ENCODE measurements at places on chromosomes 1 and 21. TPM values are rescaled to one million over a fixed set of nuclear protein-coding genes. Genes with fewer than 3 reads are reported as not detected.

DNA sequence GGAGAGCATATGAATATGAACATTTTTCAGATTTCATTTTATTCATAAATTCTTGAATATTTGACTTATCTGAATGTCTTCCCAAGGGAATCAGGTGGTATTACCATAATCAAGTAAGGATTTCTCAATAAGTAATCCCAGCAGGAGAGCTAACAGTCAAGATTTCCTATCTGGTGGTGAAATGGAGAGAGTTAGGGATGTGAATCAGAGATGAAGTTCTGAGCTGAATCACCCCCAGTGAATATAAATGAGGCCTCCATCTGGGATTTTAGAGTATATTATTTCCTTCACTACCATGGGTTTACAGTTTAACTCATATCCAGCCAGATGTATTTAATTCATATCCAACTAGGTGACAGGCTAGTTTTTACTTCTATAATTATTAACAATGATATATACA, 61.5 kb upstream of the RGS2 start:
- H3K4me1 ChIP-seq, result no peaks in the 10 kb centered on the region
- no peak overlapping the region for H3K27ac ChIP-seq
- H3K36me3 ChIP-seq, result no peaks in the 10 kb centered on the region
- peaks cover 2% of the 10 kb centered on the region for H3K27me3 ChIP-seq

RSPO1 gene
- not detected for total RNA-seq

PLA2G2D gene
- total RNA-seq, result not detected

DNA sequence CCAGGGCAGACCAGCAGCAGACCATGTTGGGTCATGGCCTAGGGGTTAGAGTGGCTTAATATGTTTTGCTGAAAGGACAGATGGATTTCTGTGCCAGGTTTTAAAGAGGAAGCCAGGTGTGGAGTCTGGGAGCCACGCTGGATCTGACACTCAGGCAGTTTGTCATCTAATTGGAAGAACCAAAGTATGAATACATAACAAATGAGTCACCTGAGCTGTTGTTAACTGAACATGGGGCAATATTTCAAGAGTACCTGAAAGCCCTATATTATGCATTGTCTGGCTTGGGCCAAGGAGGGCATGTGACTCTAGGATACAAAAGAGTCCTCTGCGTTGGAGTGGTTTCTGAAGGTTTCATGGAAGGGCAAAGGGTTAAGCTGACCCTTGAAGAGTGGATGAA, 70.6 kb downstream of the LMO4 start:
- no peak overlapping the region for H3K27ac ChIP-seq
- H3K4me3 ChIP-seq, result no peak overlapping the region
- no peak for DNase-seq
- H3K4me1 ChIP-seq, result peaks cover 9% of the 10 kb centered on the region

- no peak overlapping the region for H3K27ac ChIP-seq
- no peak overlapping the region for H3K4me3 ChIP-seq
- H3K27me3 ChIP-seq, result peaks cover 7% of the 10 kb centered on the region
- H3K36me3 ChIP-seq, result no peaks in the 10 kb centered on the region
- no peaks in the 10 kb centered on the region for H3K4me1 ChIP-seq
Measured at GRCh38 chr1:37434292-37435225, 39.8 kb upstream of the ZC3H12A start.

DNA sequence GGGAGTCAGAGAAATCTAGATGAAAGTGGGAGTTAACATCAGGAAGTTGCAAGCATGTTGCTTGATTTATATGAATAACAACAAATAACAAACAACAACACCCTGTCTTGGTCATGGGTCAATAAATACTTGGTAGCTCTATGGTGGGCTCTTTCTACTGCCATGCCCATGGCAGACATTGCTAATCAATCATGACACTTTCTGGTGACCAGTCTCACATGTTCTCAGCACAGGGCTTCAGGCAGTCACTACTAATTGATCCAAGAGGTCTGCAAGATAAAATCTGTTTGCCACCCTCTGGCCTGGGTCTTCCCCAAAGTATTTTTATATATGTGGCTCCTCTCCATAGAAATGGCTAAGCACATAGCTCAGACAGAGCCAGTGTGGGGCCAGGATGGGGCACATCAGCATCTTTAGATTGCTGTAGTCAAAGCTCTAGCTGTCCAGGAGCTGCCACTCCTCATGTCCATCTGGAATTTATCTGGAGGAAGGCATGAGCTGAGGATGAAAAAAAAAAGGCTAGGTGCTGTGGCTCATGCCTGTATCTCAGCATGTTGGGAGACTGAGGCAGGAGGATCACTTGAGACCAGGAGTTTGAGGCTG, 51.2 kb downstream of the STUM start:
- H3K27me3 ChIP-seq, result peaks cover 5% of the 10 kb centered on the region
- no peaks in the 10 kb centered on the region for H3K4me1 ChIP-seq
- H3K36me3 ChIP-seq, result no peaks in the 10 kb centered on the region
- H3K4me3 ChIP-seq, result no peak overlapping the region

DNA sequence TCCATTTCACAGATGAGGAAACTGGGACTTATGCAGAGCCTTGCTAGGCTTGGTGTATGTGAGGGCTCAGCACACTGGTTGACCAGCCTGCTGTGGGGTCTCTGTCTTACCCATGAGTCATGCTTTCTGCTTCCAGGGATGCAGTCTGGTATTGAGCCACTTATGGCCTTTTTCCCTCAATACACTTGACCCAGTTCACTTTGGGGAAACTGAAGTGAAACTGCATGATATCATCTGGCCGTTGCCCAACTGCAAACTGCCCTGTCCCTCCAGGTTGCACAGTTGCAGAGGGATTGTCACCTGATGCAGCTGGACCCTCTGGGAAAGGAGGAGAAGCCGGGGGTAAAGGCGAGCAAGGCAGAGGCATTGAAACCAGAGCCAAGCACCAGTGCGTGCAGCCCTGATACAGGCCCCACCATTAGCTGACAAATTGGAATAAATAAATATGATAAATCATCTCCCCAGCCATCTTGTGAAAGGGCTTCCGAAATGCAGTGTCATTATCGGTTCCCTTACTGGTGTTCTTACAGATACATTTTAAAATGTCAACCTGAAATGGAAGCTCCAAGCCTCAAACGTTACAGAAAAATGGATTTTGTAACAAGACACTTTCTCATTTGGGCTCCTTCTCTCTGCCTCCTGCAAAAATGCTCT, 39.3 kb upstream of the DUSP10 start:
- H3K36me3 ChIP-seq, result peaks cover 2% of the 10 kb centered on the region
- DNase-seq, result no peak
- H3K4me1 ChIP-seq, result peaks cover 82% of the 10 kb centered on the region
- no peaks in the 10 kb centered on the region for H3K27me3 ChIP-seq

DNA sequence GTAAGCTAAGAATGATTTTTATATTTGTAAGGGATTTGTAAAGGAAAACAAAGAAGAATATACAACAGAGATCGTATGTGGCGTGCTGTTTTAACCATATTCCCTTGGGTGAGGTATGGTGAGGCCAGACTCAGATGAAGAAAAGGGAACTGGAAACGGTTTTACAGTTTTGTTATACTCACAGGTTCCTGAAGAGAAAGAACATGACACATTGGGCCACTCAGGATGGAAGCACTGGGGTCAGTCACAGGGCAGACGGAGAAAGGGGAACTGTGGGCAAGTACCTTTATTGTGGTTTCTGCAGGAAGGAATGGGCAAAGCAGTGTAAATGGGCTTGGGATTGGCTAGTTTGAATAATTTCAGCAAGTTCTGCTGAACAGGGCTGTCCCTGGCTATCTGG, 177.4 kb downstream of the LBR start:
- peaks cover 4% of the 10 kb centered on the region for H3K27me3 ChIP-seq
- no peak overlapping the region for H3K27ac ChIP-seq
- no peaks in the 10 kb centered on the region for H3K4me1 ChIP-seq
- no peak overlapping the region for H3K4me3 ChIP-seq

CFHR3 gene
- total RNA-seq, result not detected

- no peak overlapping the region for H3K27ac ChIP-seq
- H3K36me3 ChIP-seq, result no peaks in the 10 kb centered on the region
- DNase-seq, result no peak
- no peaks in the 10 kb centered on the region for H3K4me1 ChIP-seq
- no peaks in the 10 kb centered on the region for H3K27me3 ChIP-seq
Measured at GRCh38 chr1:13869172-13869797, 169.3 kb downstream of the PRDM2 start.

LDLRAD1 gene
- not detected for total RNA-seq

DNA sequence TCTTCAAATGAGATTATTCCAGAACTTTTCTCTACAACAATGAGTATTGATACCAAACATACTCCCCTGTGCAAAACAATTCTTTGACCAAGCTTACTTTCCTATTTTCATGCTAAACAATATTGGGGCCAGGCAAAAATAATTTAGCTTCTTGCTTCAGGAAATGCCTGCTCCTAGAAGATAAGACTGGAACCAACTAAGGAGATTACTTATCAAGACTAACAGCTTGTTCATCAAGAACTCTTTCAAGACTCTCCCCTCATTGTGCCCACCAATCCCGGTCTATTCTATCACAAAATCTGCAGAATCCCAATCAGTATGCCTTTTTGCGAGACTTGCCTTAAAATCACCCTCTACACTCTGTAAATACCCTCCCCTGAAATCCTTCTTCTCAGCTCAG, 536.6 kb downstream of the RWDD3 start:
- H3K27me3 ChIP-seq, result no peaks in the 10 kb centered on the region
- no peaks in the 10 kb centered on the region for H3K4me1 ChIP-seq
- no peak overlapping the region for H3K27ac ChIP-seq
- no peaks in the 10 kb centered on the region for H3K36me3 ChIP-seq
- no peak overlapping the region for H3K4me3 ChIP-seq
- DNase-seq, result no peak

DNA sequence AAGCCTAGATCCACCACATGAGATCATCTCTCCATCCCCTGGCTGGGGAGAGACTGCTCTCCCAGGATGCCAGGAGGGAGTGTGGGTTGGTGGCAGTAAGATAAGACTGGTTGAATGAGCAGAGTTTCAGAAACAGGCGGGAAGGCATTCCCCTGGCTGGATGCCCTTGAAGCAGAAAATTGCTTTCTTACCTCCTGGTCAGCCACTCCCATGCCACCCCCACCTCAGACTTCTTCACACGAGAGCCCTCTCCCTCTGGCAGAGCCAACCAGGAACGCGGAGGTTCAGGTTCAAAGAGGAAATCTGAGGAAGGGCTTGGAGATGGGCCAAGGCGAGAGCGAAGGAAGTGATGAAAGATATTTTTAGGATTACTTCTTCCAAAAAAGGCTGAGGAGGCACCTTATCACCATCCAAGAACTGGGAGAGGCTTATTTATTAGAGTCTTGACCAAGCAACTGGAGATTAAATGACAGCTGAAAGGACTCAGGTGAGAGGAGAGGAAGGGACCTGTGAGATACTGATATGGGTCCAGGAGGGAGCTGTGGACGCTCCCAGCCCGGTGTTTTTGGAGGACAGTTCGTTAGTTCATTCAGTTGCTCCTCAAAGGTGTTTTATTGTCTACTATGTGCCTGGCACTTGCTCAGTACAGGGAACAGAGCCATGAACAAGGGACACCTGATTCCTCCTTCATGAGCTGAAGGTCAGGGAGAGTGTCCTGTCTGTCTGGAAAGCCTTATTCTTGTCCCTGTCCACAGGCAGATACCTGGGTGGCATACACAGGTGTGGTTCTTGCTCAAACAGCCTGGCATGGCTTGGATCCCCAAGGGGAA, 18.9 kb upstream of the SLC26A9 start:
- peaks cover 6% of the 10 kb centered on the region for H3K4me1 ChIP-seq
- H3K36me3 ChIP-seq, result no peaks in the 10 kb centered on the region
- no peak overlapping the region for H3K4me3 ChIP-seq
- DNase-seq, result no peak

BACE2 gene
- 2.4 TPM for total RNA-seq

DNA sequence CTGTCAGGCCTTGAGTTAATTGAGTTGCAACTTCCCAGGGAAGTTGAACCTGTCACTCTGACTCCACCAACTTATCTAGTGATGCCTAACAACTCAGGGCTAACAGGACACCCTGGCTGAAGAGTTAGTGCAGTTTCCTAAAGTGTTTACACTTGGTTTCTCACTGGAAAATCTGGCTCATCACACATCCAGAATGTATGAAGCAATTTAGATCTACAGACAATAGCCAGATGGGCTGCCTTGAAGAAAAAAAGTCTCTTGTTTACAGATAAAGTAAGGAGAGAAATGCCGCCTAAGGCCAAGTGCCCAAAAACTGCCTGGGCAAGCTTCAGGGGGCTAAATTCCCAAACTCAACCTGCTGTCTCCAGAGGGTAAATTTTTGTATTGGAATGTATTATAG, 446.3 kb upstream of the NCAM2 start:
- no peak overlapping the region for H3K27ac ChIP-seq
- no peaks in the 10 kb centered on the region for H3K27me3 ChIP-seq
- H3K4me1 ChIP-seq, result no peaks in the 10 kb centered on the region
- no peaks in the 10 kb centered on the region for H3K36me3 ChIP-seq
- no peak for DNase-seq

PGBD5 gene
- total RNA-seq, result not detected

GRCh38 chr1:203158960-203159665, 16.5 kb downstream of the MYBPH start:
- peaks cover 40% of the 10 kb centered on the region for H3K27me3 ChIP-seq
- no peaks in the 10 kb centered on the region for H3K4me1 ChIP-seq
- H3K36me3 ChIP-seq, result no peaks in the 10 kb centered on the region
- no peak for DNase-seq
- H3K4me3 ChIP-seq, result no peak overlapping the region
- no peak overlapping the region for H3K27ac ChIP-seq

GRCh38 chr1:76548513-76549100, 318.7 kb upstream of the ST6GALNAC5 start:
- no peak for DNase-seq
- H3K4me1 ChIP-seq, result no peaks in the 10 kb centered on the region
- H3K4me3 ChIP-seq, result no peak overlapping the region
- no peak overlapping the region for H3K27ac ChIP-seq

TMEM269 gene
- 0.12 TPM for total RNA-seq

DNA sequence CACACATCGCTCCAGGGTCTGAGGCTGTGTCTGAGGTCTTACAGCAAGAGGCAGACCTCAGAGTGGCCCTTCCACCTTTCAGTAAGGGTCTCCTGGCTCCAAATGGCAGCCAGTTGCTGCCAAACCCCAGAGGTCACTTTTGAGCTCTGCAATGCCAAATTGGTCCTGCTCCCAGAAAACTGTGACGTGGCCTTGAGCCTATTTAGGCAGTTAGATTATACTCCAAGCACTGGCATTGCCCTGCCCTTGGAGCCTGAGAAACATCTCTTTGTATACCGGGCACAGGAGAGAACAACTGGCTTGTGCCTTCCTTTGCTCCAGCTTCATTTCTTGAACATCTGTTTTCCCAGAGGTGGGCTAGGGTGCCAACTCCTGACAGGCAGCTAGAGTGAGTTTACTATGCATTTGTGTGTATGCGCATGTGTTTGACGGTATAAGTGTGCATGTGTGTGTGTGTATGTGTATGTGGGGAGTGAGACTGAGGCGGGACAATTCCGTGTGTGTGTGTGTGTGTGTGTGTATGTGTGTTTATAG, 134.5 kb downstream of the IER5 start:
- DNase-seq, result no peak
- H3K4me3 ChIP-seq, result no peak overlapping the region
- H3K27me3 ChIP-seq, result no peaks in the 10 kb centered on the region
- no peaks in the 10 kb centered on the region for H3K4me1 ChIP-seq
- H3K36me3 ChIP-seq, result peaks cover 1% of the 10 kb centered on the region
- H3K27ac ChIP-seq, result no peak overlapping the region

- no peak overlapping the region for H3K27ac ChIP-seq
- H3K4me1 ChIP-seq, result no peaks in the 10 kb centered on the region
- DNase-seq, result no peak
- H3K4me3 ChIP-seq, result no peak overlapping the region
Measured at GRCh38 chr1:21200767-21201166, 24.1 kb upstream of the EIF4G3 start.

- H3K36me3 ChIP-seq, result peaks cover 4% of the 10 kb centered on the region
- H3K4me1 ChIP-seq, result no peaks in the 10 kb centered on the region
- H3K27ac ChIP-seq, result no peak overlapping the region
- H3K4me3 ChIP-seq, result no peak overlapping the region
Measured at GRCh38 chr1:59218521-59219236, 78.2 kb upstream of the FGGY start.

LRRC71 gene
- not detected for total RNA-seq
